Bronchial epithelial cell (primary cell): ENCODE measurements at places on chromosomes 2 and 18.

GRCh38 chr2:13681936-13682335, 950.6 kb upstream of the LRATD1 start:
- DNase-seq = peak; percentile 87

- no peak for DNase-seq
Observed at GRCh38 chr2:105384861-105385260, 14.0 kb downstream of the FHL2 start.

DNA sequence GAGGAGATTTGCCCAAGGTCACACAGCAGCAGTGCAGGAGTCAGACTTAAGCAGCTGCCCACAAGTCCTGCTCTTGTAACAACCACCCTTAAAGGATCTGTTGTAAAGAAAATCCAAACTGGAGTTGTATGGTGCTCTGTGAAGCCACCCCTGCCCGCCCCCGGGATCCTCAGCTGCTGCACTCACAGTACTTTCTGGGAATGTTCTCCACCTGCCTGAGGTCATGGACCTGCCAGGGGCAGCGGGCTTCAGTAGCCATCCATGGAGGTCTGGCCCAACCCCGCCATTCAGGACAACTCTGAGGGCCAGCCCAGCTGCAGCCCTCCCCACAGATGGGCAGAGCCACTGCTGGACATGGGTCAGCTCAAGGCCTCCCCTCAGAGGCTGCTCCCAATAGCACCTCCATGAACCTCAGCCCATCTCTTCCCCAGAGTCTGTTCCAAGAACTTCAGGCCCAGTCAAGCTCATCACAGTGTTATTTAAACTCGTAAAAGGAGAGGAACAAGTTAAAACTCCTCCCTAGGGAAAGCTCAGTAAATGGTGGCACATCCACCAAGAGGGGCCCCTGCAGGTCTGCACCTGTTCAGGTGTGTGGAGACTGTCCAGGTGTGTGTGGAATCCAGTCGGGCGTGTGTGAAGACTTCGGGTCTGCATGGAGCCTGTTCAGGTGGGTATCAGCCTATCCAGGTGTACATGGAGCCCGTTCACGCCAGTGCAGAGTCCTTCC, 39.4 kb upstream of the GPC1 start:
- DNase-seq = peak; percentile 18

DNA sequence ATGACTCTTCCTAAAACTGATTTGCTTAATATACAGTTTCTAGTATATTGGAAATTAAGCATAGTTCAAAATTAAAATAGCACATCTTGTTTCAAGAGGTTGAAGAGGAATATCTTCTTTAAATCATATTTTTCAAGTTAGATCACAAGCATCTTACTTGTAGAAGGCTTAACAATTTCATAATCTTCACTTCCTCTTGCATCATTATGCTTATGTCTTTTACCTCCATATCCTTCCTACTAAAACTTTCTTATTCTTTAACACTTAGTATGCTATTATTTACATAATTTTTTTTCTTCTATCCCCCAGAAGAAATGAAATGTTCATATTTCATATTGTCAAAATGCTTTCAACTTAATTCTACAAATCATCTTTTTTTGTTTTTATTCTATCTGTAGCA, 1354.9 kb upstream of the TMEFF2 start:
- DNase-seq = peak; percentile 48

GRCh38 chr18:48914581-48915251, 36.0 kb downstream of the SMAD7 start:
- no peak for DNase-seq

DNA sequence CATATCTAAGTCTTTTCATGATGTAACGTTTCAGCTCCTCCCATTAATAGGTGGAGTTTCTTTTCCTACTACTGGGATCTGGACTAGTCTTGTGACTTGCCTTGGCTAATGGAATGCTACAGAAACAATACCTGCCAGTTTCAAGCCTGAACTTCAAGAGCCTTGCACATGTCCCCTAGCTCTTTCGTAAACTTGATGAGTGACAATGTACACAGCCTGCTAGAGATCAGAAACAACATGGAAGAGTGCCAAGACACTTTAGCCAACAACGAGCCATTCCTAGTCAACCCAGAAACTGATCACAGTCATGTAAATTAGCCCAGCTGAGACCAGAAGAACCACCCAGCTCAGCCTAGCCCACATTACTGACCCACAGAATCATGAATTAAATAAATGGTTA, 24.8 kb upstream of the STK39 start:
- DNase-seq = peak; percentile 22

GRCh38 chr2:122135021-122135937, 379.8 kb downstream of the TSN start:
- no peak for DNase-seq

- DNase-seq = no peak
Observed at GRCh38 chr2:120892271-120892966, 156.8 kb downstream of the GLI2 start.

- no peak for DNase-seq
Observed at GRCh38 chr2:194102546-194102945, 1554.5 kb upstream of the SLC39A10 start.

DNA sequence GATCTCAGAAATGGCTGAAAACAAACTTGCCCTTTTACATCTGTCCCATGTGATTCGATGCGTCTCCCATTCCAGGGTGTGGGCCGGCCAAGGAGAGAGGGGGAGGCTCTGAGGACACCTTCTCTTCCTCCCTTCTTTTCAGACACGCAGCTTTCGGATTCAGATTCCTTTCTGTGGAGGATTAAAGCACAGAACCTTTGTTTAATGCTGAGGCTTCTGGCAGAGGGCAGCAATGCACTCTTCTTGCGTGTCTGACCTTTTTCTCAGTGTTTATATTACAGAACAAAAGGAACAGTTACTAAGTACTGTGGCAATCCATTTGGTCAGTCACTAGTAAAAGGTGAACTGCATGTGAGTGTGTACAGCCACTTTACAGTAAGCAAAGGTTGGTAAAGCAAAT, 268.9 kb upstream of the CCDC68 start:
- DNase-seq = no peak

- DNase-seq = peak; percentile 23
Observed at GRCh38 chr18:59448546-59448945, 89.5 kb upstream of the LMAN1 start.

DNA sequence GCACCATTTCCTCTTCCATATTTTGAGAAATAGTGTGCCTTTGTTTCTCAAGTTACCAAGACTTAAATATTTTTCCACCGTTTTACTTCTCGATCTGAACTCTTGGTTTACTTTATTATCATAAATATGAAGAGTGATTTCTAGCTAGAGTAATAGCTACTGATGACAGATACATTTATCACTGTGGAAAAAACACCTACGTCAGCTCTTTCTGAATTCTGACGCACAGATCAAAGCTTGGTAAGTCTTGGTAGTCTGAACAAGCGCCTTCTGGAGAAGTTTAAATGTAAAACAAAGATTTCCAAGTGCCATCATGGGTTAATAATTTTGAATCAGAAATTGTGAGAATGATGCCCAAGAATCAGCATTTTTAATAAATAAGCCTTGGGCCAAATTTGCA, 367.7 kb downstream of the DPP10 start:
- no peak for DNase-seq

GRCh38 chr2:74708883-74709282, 54.8 kb downstream of the SEMA4F start:
- peak; percentile 87 for DNase-seq

- DNase-seq = no peak
Observed at GRCh38 chr2:138942466-138942865, 162.3 kb upstream of the NXPH2 start.

- DNase-seq = no peak
Observed at GRCh38 chr2:239264492-239264837, 136.4 kb downstream of the HDAC4 start.

DNA sequence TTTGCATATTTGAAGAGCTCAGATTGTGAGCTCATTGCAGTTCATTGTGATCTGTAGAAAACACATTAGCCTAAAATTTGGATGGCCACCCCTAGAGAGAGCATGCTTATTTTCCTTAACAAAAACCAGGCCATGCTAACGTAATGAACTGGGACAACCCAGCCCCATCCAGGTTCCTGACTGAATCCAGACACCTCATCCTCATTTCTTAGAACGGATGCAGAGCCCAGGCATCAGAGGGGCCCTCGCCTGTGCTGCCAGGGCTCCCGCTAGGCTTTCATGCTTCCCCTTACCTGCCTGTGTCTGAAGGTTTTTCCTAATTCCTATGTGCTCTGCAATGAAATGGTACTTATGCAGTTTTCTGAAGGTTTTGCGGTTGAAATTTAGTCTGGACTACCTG, 171.1 kb downstream of the CCDC102B start:
- DNase-seq = no peak

GRCh38 chr18:34222307-34223163, 2.2 kb downstream of the NOL4 start:
- peak; percentile 10 for DNase-seq

DNA sequence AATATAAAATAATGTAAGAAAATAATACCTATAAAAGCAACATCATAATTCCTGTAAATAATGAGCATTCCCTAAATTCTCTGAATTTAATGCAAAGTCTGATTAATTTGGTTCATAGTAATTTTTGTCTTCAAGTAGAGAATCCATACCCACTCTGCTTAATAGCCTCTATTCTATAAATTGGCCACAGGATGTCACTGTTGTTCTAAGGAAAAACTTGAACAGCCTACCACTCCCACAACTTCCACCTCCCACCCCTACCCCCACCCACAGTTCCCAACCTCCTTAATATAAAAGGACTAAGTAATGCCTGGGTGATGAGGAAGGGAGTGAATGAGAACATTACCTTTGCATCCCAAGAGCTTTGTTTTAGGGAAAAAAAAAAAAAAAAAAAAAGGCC, 27.2 kb upstream of the BBS5 start:
- peak; percentile 39 for DNase-seq

DNA sequence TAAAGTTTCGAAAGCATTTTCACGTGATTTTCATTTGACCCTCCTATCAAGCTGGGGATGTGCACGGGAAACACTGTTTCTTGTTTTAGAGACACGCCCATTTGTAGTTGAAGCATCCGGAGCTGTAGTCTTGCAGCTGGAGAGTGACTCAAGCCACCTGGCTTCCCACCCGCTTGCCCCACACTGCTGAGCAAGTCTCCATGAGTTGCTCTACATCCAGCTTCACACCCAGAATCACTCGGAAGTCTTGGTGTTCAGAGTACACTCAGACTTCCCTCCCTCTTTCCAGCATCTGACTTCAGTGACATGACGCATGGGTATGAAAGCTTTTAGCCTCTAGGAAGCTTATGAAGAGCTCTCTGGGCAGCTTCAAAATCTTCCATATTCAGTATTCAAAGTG, 262.4 kb downstream of the NBAS start:
- DNase-seq = peak; percentile 18

DNA sequence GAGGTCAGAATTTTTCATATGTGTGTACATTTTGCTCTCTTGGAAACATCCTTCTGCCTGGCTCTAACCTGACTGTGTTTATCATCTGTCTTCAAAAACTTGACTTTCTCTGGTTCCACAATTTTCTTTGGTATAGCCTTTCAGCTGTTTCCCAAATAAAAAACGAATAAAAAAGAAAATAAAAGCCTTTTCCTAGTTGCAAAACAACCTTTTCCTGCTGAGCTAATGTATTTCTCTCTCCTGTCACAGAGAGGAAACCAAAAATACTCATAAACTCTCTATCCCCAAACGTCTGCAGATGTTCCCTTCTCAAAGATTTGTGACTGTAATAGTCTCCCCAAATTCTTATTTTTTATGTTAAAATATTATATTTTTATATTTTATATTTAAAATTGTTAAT, 505.3 kb upstream of the SLC39A10 start:
- no peak for DNase-seq

GRCh38 chr2:179556425-179556824, 291.8 kb upstream of the SESTD1 start:
- no peak for DNase-seq

DNA sequence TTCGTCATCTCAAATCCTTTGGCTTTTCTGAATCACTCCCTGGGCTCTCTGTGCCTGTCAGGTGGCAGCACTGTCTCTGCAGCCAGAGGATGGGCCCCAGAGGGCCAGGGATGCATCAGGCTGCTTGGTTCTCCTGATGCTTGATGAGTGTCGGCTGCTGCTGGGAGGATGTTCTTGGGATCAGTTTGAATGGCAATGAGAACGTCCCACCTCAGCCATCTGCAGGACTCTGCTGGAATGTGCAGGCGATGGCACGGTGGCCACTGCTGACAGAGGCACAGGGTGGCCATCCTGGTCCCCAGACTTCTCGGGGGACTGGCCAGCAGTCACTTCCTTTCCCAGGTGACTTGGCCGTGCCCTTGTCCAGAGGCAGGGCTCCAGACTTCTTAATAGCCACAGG, 146.0 kb downstream of the FAM210A start:
- no peak for DNase-seq

GRCh38 chr2:166184789-166185188, 57.0 kb upstream of the SCN1A start:
- peak; percentile 98 for DNase-seq

- no peak for DNase-seq
Observed at GRCh38 chr2:127625572-127625951, 20.4 kb upstream of the GPR17 start.

DNA sequence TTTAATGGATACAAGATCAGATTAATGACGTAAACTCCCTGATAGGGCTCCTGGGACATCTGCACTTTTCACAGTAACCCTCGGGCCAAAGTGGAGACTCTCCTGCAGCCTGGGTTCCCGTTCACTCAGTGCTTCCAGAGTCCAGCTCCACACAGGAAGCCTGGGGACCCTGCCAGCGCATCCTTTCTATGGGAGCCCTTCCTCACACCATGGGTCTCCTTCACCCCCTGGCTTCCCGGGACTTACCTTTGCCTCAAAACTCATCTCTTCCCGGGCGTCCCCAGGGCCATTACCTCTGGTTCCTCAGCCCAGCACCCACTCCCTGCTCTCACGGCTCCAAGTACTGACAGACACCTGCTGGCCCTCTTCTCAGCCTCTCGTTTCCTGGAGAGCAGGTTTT, 40.7 kb upstream of the KLF11 start:
- DNase-seq = no peak

- DNase-seq = peak; percentile 26
Observed at GRCh38 chr2:230042195-230042594, 26.5 kb downstream of the SLC16A14 start.

DNA sequence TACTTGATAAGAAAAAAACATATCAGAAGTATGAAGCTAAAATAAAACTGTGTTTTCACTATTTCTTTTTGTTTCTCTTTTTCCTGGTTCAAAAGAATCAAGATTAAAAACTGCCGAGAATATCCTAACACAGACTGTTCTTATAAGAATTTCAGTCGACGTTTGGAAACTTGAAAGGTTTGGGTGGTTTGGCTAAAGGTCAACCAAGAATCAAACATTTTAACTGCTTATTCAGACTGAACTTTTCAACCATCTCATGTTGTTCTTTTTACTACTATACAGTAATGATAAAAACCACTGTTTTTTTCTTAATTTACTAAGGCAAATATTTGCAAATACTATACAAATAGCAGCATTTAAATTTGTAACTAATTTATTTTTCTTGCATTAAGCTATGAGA, 308.5 kb upstream of the TFPI start:
- no peak for DNase-seq

DNA sequence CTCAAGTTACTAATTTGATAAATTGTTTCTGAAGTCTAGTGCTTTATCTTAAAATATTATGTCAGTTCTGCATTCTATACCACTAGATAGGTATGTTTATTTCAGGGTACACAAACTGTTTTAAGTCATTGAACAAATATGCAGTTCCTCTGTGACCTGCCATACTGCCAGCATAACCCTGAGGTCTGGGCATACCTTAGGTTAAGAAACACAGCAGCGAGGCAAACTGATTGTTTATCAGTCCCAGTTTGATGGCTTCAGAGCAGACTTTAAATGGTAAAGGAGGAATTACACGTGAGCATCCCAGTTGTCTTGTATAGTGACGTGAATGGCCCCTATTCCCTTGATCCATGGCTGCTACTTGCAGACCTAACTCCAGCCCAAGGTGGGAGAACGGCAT, 186.4 kb upstream of the LRRTM1 start:
- DNase-seq = peak; percentile 8

- DNase-seq = no peak
Observed at GRCh38 chr2:16138811-16139662, 198.7 kb downstream of the MYCN start.
